ENCODE measurements at places on chromosomes 6 and 20.

- no peak for DNase-seq
These were observed 6.4 kb downstream of the FBXO30 start for GRCh38 chr6:145808239-145808638.

DNA sequence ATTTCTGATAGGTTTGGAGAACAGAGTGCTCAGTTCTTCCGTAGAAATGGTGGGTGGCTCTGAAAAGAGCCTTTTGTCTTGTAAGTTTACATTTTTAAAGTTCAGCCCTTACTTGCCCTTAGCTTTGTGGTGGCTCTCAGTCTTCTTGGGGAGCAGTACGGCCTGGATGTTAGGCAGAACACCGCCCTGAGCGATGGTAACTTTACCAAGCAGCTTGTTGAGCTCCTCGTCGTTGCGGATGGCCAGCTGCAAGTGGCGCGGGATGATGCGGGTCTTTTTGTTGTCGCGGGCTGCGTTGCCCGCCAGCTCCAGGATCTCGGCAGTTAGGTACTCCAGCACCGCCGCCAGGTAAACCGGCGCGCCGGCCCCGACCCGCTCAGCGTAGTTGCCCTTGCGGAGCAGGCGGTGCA is 19.5 kb downstream of the OR2B2 start:
- no peak for DNase-seq

GRCh38 chr6:83183082-83183828 is 9.8 kb downstream of the PGM3 start:
- DNase-seq, result no peak

- DNase-seq, result no peak
These were observed 298.2 kb upstream of the MARCKS start for GRCh38 chr6:113558966-113559365.

- no peak for DNase-seq
These were observed 118.9 kb downstream of the DACT2 start for GRCh38 chr6:168200571-168201134.

DNA sequence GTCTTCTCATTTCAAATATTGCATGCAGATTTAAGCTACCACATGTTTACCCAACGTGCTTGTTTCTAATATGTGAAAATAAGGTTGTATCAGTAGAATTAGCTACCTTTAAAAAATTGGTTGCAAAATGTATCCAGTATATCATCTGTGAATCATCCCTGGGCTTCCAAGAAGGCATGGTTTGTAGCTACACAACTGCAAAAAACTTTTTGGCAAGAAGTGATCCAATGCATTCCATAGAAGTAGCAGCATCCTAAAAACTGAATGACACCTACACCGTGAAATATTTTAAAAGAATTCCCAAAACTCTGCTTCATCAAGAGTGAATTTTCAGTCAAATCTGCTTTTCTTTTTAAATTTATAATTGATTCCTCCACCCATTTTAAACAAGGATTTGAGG is 89.1 kb downstream of the AIG1 start:
- DNase-seq, result no peak

DNA sequence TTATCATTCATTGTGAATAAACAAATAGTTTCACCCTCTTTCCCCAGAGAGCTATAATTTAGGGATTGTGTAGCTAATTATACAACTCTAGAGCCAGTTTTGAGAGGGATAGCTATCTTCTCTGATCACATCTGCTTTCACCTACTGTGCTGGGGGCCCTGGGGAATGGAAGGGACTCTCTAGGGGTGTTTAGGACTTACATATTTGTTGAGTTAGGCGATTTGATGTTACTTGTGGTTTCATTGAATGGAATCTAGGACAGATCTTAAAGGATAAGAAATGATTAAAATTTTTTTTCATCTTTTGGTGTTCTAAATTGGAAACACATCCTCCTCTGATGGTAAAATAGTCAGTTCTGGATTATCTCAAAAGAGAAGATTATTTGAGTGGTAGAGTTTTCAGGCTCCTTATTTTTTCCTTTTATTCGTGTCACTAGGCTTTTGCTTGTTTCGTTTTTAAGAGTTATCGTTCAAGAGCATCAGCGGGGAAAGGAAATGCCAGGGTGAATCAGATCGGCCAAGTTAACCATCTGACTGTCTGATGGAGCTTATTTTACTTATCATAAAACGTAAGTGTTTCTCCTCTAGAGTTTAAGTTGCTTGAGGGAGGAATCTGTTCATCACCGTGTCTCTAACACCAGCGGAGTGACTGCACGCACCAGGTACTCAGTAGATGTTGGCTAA is 236.7 kb downstream of the FARS2 start:
- DNase-seq, result no peak

DNA sequence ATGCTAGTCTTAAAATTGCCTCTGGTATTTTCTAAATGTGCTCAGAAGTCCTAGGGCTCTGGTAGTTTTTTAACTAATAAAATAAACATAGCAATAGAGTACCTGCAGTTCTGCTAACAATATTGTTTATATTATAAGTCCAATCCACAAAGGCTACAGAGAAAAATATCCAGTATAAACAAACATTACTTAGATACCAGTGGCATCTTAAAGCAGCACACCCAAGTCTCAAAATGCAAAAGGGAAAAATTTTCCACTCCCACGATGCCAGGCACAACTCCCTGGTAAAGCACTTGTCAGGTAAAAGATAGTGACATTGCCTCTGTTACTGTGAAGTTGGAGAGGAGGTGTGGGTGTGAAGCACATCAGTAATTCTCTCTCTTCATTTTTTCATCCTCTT is 123.3 kb downstream of the OGFRL1 start:
- no peak for DNase-seq

GRCh38 chr20:37706298-37706697 is 12.5 kb downstream of the CTNNBL1 start:
- no peak for DNase-seq

GRCh38 chr6:137830511-137830911 is 36.5 kb upstream of the TNFAIP3 start:
- DNase-seq, result no peak

GRCh38 chr6:6362056-6362840 is 41.8 kb upstream of the F13A1 start:
- DNase-seq, result no peak

GRCh38 chr6:73258721-73259120 is 4.3 kb downstream of the KHDC1 start:
- DNase-seq, result no peak

DNA sequence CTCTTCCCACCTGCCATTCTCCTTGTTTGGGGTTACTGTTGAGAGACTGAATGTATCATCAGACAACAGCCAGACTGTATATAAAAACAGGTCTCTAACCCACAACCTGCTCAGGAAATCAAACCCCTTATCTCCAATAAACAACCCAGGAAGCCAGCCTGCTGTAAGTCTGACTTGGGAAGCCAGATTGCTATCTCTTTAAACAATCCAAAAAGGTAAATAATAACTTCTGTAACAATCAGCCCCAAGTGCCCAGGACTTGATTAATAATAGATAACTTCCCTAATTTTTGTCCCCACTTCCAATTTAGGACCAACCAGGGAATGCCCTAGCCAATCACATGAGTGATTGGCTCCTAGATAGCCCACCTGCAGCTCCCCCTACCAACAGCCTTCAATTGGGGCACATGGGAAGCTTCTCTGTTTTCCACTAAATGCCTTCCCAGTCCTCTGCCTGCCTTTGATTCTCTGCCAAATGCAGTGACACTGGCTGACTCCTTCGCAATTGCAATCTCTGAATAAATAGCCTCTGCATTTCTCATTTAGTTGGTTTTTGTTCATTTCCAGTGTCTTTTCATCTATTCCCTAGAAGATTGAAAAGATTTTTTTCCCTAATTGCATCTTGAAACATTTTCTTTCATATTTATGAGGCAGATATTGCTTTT is 117.1 kb upstream of the TAB2 start:
- no peak for DNase-seq

- no peak for DNase-seq
These were observed 21.7 kb upstream of the MRPS10 start for GRCh38 chr6:42239333-42239732.

- DNase-seq, result no peak
These were observed 653.5 kb upstream of the PTCHD4 start for GRCh38 chr6:48764286-48765044.

DNA sequence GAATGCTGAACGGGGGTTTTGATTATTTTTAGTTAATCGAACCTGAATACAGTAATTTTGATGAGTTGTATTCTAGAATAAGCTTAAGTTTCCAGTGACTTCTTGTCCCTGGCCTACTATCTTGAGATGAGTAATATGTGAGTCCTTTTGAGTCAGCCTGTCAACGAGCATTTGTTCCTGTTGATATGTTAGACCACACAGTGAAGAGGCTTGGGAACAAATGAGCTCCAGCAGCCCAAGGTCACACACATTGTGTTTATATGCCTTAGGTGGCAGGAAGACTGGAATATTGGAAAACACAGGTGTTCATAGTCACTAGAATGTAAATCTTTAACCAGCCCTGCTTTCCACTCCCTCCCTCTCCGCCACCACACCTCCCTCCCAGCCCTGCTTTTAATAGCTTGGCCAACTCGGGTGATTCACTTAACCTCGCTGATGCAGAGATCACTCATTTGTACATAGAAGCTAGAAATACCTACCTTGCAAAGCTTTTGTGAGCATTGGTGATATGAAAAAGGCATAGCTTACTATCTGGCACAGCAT is 9.1 kb downstream of the SMPDL3A start:
- no peak for DNase-seq

DNA sequence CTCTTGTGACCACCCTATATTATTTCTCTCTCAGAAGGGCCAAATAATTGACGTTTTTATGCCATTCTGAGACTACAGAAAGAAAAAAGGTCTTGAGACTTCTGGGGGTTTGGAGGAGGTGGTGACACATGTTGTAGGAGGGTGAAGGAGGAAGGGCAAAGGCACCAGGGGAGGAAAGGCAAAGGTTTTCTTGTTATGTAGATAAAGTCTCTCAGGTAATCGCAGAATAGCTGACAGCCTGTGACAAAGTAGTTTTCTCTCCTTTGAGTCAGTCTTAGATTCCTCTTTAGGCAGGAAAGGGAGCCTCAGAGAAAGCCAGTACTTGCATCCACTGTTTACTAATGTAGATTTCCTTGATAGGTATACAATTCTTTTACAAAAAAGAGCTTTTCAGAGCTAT is 23.6 kb downstream of the OR2B2 start:
- DNase-seq, result no peak

- no peak for DNase-seq
These were observed 30.4 kb downstream of the AKIRIN2 start for GRCh38 chr6:87671555-87672029.

- DNase-seq, result no peak
These were observed 76.2 kb upstream of the BCLAF1 start for GRCh38 chr6:136365776-136366354.

- DNase-seq, result no peak
These were observed 160.1 kb downstream of the ERMARD start for GRCh38 chr6:169911264-169912263.

DNA sequence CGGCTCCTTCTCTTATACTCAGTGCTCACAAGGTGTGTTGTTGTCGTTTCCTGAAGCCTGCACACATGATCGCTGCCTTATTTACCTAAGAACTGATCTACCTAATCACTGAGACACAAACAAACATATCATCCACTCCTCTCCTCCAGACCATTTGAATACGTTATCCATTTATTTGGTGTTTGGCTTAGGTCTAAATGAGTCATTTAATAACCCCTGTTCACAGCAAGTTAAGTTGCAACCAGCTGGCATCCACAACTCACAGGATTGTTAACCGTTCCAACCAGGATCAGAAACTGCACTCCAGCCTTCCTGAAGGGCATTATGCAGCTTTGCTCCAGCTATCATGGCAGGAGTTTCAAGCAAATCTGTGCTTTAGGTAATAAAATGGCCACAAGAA is 511.1 kb upstream of the MAP3K7 start:
- DNase-seq, result no peak

DNA sequence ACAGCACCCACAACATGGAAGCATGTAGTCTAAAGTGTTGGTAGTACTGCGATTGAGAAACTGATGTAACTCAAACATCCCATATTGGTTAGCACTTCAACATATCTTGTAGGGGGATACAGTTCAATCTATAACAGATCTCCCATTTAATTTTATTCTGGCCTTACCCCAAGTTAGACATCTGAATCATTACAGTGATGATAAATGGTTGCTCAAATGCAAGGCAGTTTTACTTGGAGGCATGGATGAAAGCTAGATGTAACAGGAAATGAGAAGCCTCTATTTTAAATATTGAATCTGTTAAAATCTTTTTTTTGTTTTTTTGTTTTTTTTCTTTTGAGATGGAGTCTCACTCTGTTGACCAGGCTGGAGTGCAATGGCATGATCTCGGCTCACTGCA is 44.2 kb upstream of the FAM50B start:
- no peak for DNase-seq

- no peak for DNase-seq
These were observed 13.1 kb upstream of the APMAP start for GRCh38 chr20:25005661-25006060.

DNA sequence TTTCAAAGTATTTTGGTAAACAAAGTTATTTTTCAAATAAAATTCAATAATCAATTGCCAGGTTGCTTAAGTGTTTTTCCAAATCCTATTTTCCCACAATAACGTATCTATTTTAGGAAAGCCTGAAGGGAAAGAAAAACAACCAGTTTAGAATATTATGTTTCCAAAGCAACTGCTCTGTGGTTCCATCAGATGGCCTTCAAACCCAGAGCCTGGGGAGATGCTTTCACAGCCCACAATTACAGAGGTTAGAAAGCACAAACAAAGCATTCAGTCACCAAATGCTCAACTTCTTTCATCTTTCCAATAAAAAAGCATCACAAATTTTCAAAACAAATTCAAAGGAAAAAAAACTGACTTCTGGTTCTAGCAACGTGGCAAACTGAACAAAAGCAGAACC is 66.0 kb downstream of the ELOVL5 start:
- no peak for DNase-seq

GRCh38 chr6:56148488-56149186 is 98.7 kb downstream of the COL21A1 start:
- no peak for DNase-seq

DNA sequence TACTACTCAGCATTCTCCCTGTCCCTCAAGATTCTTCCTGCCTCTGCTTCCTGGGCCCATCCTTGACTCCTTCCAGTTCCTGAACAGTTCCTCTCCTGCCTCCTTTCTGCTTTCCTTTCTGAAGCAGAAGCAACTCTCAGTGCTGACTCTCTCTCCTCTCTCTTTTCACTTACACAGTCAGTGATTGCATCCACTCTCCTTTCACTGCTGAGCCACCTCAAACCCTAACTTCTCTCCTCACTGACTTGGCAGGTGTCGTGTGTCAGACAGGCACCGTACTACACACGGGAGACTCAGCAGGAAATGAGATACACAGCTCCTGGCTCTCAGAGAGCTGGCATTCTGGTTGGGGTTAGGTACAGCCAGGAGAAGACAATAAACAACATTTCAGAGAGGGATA is 5.6 kb downstream of the ABHD16A start:
- no peak for DNase-seq

- DNase-seq, result no peak
These were observed 66.5 kb upstream of the ADGRG6 start for GRCh38 chr6:142235272-142235671.

DNA sequence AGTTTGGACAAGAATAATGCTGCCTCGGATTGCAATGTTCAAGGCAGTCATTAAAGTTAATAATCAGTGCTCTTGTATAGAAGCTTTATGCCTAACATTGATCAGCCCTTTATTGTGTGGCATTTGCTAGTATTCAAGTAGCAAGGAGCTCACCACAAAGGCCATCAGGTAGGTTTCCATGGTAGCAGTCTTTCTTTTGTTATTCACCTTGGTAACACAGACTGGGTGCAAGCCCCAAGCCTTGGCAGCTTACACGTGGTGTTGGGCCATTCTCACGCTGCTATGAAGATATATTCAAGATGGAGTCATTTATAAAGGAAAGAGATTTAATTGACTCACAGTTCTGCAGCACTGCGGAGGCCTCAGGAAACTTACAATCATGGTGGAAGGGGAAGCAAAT is 149.3 kb downstream of the ADAT2 start:
- DNase-seq, result no peak
